ENCODE measurements at places on chromosomes 1 and 21. TPM values are rescaled to one million over a fixed set of nuclear protein-coding genes. Genes with fewer than 3 reads are reported as not detected.

Gene ELF3
- 1.9 TPM for total RNA-seq

Gene LDLRAD2
- total RNA-seq, result not detected

Gene GJC2
- 4.6 TPM for total RNA-seq

Gene RNU1-3
- under 0.01 TPM for total RNA-seq

Gene SMCP
- not detected for total RNA-seq

Gene TIE1
- 2.8 TPM for total RNA-seq

Gene SUSD4
- total RNA-seq, result not detected

Gene GLMN
- 8.3 TPM for total RNA-seq

Gene OR2L8
- total RNA-seq, result not detected

Gene TNFRSF14
- 17.6 TPM for total RNA-seq

Gene CD5L
- not detected for total RNA-seq

Gene HENMT1
- total RNA-seq, result 3.7 TPM

Gene DNAH14
- total RNA-seq, result 11.5 TPM

Gene GJA9
- not detected for total RNA-seq

Gene CACNA1S
- total RNA-seq, result not detected

Gene IVL
- total RNA-seq, result not detected

Gene HSD3B2
- total RNA-seq, result not detected

Gene ROR1
- 18.7 TPM for total RNA-seq

Gene AKR7A2
- 129 TPM for total RNA-seq

Gene LCE3C
- not detected for total RNA-seq

Gene HUNK
- not detected for total RNA-seq

Gene CRYAA
- total RNA-seq, result not detected

Gene KRTAP12-2
- not detected for total RNA-seq

Gene S100A1
- not detected for total RNA-seq

Gene NES
- total RNA-seq, result 34.3 TPM

Gene FCER1G
- total RNA-seq, result 6.1 TPM

Gene GRHL3
- total RNA-seq, result not detected

Gene SERPINC1
- 0.13 TPM for total RNA-seq

Gene LPAR3
- total RNA-seq, result 1.9 TPM

Gene DCST2
- total RNA-seq, result not detected

Gene FDPS
- 462 TPM for total RNA-seq

Gene MAGI3
- 10.2 TPM for total RNA-seq

Gene PKP1
- 0.24 TPM for total RNA-seq

Gene RGS4
- 14.4 TPM for total RNA-seq

Gene AGO4
- total RNA-seq, result 6.5 TPM

Gene CAMSAP2
- 16.0 TPM for total RNA-seq

Gene TMEM39B
- 7.0 TPM for total RNA-seq

Gene SLC45A3
- 2.6 TPM for total RNA-seq

Gene LCE2A
- total RNA-seq, result not detected
